ENCODE measurements at places on chromosomes 2 and 18.
A peak's percentile ranks its signal among the peaks of the same experiment; 100 is the strongest.

DNA sequence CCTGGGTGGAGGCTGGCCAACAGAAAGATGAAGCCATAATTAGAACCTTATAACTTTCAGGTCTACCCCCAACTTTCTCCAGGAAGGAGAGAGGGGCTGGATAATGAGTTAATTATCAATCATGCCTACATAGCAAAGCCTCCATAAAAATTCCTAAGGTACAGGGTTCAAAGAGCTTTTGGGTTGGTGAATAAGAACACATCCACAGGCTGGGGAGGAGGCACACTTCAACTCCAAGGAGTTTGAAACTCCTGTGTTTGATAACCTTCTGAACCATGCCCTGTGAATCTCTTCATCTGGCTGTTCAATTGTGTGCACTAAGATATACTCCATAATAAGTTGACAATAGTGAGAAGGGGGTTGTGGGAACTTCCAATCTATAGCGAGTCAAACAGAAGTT is 552.3 kb downstream of the TDRD15 start:
- no peak for DNase-seq

DNA sequence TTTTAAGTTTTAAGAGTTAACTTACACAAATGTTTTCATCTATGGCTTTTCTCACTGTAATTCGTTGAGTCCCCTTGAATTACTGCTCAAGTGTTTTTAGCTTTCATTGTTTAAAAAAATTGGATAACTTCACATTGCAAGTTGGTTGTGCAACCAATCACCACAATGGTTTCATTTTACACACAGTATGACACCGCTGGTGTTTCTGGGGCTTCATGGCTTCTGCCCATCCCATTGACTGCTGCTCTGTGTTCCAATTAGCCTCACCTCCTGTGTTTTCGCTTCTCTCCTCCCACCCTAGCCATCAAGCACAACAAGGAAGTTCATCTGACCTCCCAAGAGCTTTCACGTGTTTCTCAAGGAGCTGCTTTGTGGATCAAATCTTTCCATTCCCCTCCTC is 199.1 kb upstream of the CHAC2 start:
- no peak for DNase-seq

DNA sequence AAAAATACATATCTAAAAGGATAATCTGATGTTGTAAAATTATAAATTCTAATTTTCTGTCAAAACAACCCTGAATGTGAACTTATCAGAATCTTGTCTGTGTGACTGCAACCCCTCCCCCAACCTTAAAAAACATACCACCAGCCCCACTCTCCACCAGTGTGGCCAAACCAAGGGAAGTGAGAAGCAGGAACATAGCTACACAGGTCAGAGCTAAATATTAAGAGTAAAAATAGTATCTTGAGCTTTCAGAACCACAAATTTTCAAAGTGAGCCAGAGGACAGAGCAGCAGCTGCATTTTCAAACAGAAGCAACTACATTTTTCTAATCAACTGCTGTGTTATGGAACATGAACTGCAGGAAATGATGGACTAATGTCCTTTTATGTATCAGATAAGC is 156.7 kb downstream of the SLC4A10 start:
- no peak for DNase-seq

- DNase-seq, result no peak
Measured at GRCh38 chr2:232113821-232114220, 152.3 kb downstream of the DIS3L2 start.

- peak; percentile 3 for DNase-seq
Measured at GRCh38 chr2:163658556-163658955, 77.3 kb downstream of the FIGN start.

GRCh38 chr2:28449488-28450395 is 46.1 kb upstream of the PLB1 start:
- no peak for DNase-seq

GRCh38 chr2:36255863-36256262 is 99.7 kb upstream of the CRIM1 start:
- no peak for DNase-seq

GRCh38 chr2:88602022-88602421 is 25.2 kb downstream of the EIF2AK3 start:
- DNase-seq, result no peak

DNA sequence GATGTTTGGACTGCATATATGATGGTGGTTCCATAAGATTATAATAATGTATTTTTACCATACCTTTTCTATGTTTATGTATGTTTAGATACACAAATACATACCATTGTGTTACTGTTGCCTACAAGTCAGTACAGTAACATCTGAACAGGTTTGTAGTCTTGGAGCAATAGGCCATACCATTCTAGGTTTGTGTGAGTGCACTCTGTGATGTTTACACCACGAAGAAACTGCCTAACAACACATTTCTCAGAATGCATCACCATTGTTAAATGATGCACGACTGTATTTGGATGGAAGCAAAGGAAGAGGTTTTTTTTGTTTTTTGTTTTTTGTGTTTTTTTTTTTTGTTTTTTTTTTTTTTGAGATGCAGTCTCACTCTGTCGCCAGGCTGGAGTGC is 9.5 kb downstream of the DUSP19 start:
- DNase-seq, result no peak

DNA sequence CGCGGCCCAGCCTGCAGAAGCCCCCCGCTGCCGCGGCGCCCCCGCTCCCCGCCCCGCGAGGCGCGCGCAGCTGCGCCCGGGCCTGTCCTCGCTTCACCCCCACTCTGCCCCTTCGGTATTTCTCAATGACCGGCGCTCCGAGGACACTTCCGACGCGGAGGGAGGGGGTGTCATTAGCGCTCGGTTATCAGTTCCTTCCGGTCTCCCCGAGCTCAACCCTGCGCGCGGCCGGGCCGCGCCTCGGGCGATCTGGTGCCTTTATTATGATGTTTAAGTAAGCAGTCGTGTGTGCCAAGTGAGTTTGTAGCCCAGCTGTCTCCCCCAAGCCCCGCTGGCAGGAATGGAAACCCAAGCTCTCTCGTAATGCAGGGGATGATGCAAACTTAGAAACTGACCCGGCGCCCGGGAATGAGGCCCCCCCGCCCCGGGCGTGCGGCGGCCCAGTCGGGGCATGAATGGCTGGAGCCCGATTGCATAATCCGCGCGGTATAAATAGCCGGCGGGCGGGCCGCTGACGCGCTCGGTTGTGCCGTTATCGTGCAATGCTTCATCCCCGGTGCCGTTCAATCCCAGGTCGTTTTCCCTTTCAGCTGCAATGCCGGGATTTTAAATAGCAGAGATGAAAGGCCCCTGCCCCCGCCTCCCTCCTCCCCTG is 3.9 kb upstream of the SPRED2 start:
- peak; percentile 68 for DNase-seq

DNA sequence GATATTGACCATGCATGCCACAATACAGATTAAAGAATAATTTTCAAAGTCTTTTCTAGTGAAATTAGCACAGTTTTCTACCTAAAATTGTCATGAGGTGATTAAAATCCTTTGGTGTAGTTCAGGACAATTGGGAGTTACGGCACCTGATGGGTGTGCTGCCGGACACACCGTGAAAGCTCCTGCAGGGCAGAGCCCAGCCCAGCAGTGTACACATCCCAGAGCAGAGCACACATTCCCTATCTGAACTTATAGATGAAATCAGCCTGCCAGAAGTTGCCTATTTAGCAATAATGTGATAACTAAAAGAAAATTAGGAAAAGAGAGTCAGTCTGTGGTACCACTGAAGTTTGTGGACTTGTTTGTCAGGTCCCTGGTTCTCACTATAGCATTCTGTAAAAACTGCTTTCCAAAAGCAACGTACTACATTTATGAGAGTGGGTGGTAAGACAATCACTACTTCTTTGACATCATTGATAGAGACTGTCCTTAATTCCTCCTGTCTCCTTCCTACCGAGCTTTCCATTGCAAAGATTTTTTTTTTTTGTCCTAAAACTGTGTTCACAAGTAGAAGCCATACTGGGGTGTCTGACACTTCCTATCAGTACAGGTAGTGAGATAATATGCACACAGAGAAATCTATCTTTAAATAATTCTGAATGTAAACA is 3.4 kb downstream of the CYTIP start:
- no peak for DNase-seq

DNA sequence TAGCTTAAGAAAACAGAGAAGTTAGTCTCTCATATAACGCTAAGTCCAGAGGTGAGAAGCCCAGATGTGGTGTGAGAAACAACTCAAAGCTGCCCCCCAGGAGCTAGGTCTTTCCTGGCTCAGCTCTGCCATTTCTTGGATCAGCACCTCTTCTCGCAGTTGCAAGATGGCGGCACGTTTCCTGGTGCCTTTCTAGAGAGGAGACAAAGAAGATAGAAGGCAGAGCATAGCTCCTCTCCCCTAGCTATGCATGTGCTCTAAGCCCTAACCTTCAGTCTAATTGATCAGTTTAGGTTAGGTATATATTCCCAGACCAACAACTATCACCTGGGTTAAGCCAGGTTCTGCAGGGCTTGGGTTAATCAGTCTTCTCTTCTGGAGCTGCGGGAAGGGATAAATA is 119.5 kb upstream of the RAB12 start:
- DNase-seq, result no peak

DNA sequence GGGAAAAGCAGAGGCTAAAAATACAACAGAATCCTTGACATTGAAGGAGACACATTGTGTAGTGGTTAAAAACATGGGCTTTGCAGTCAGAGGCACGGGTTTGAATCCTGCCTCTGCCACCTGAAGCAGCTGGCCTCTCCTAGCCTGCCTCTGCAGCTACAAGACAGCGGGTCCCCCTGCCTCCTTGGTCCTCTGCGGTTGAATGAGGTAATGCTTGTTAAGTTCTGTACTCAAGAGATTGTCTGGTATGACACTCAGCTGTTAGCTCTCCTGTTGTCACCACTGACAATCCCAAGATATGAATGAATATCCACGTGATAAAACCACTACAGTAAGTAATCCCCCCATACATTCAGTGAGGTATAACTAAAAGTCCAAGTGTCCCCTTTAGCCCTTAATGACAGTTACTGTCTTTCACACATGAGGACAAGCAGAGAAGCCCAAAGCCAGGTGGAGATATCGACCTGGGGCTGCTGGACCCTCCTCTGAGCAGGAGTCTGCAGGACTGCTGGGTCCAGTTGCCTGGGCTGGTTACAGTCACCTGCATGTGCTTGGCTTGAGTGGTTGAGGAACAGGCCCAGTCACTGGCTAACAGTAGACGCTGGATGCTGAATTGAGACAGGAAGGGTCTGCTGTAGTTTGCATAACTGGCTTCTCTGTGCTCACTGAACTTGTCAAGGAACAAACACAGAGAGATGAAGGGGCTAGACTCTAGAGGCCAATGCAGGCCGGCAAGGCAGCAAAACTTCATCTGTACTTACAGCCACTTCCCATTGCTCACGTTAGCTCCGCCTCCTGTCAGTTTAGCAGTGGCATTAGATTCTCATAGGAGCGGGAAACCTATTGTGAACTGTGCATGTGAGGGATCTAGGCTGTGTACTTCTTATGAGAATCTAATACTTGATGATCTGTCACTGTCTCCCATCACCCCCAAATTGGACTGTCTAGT is 85.5 kb downstream of the TGFA start:
- no peak for DNase-seq

DNA sequence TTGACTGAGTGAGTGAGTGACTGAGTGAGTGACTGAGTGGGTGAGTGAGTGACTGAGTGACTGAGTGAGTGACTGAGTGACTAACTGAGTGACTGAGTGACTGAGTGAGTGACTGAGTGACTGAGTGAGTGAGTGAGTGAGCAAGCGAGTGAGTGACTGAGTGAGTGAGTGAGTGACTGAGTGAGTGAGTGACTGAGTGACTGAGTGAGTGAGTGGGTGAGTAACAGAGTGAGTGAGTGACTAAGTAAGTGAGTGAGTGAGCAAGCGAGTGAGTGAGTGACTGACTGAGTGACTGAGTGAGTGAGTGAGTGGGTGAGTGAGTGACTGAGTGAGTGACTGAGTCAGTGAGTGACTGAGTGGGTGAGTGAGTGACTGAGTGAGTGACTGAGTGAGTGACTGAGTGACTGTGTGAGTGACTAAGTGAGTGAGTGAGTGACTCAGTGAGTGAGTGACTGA is 11.9 kb downstream of the MAL start:
- DNase-seq, result no peak

GRCh38 chr2:159030674-159031380 is 62.4 kb downstream of the TANC1 start:
- no peak for DNase-seq

DNA sequence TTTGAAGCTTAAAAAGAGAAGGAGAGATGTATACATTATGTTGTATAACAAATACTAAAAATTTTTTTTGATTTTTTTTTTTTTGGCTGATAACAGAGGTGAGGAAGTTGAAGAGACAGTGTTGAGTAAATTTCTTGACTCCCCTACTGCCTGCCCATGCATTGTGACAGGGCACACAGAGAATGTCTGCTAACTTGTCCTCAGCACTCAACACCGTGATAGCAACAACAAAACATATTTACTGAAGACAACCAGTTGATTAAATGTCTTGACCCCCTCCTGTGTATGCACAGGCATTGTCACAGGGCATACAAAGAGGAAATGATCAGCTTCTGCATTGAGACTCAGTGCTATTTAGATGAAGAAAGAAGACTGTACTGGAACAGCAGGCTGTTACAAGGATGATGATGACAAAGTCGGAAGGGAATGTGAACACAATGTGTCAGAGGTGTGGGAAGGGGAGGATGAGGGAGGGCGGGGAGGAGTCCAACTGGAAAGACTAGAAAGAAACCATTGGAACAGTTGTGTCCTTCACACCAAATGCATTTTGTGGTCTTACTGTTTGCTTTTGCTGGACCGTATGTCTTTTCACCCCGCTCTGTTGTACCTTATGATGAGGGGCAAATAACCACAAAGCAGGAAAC is 89.5 kb downstream of the CERS6 start:
- DNase-seq, result no peak

DNA sequence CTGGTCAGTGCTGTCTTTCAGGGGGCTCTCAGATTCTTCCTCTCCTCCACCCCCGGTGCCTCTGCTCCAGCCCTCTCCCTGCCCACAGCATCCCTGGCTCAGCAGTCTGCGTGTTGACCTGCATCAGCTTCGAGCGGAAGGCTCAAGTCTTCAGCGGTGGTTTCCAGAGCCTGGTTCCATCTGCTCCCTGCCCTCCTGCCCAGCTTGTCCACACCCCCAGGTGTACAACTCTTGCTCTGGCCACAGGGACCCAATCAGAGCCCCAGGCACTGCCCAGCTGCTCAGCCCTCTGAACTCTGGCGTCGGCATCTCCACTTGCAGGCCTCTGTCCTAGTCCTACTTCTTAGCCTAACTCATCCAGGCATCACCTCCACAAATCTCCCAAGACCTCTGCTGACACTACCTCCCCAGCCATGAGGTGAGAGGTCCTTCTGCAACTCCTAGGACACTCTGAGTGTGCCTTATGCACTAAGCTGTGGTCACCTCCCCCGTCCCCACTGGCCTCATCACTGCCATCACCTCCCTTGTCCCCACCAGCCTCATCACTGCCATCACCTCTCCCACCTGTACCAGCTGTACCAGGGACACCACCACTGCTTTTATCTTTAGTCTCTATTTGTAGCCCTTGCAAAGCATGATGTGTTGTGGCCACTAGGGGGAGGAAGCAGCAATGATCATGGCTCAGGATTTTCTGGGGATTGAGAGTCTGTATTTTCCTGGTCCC is 60.9 kb downstream of the EDAR start:
- no peak for DNase-seq

DNA sequence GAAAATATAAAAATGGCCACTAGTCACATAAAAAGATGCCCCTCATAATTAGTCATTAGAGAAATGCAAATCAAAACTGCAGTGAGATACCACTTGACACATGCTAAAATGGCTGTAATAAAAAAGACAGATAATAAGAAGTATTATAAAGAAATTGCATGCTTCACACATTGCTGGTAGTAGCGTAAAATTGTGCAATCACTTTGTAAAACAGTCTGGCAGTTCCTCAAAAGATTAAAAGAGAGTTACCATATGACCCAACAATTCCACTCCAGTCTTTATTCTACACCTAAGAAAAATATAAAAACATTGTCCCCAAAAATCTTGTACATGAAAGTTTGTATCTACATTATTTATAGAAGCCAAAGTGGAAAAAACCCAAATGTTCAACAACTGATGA is 170.6 kb upstream of the FIGN start:
- DNase-seq, result no peak

Data from NCI-H510A (cell line).